Stimulated activated CD8-positive, alpha-beta memory T cell treated with anti-CD3 and anti-CD28 coated beads, Interleukin-4, amount 100 ng/mL, for 1 hour (primary cell): ENCODE measurements at places on chromosomes 11 and 22.

GRCh38 chr11:85934596-85935169 is 79.5 kb downstream of the CCDC83 start:
- no peak for DNase-seq

DNA sequence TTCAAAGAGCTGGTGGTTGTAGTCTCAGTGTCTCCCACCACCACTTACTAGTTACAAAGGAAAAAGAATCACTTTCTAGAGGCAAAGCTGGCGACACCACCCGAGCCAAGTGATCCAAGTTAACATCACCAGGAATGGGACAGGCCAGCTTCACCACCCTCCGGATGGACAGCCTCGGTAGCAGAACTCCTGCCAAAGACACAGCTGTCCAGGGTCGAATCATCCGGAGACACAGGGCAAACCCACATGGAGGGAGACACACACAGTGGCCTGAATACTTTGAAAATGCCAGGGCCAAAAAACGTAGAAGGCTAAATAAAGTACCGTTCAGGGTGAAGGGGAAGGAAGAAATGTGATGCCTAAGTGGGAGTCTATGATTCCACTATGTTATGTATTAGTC is 33.1 kb downstream of the KCNQ1 start:
- no peak for DNase-seq

DNA sequence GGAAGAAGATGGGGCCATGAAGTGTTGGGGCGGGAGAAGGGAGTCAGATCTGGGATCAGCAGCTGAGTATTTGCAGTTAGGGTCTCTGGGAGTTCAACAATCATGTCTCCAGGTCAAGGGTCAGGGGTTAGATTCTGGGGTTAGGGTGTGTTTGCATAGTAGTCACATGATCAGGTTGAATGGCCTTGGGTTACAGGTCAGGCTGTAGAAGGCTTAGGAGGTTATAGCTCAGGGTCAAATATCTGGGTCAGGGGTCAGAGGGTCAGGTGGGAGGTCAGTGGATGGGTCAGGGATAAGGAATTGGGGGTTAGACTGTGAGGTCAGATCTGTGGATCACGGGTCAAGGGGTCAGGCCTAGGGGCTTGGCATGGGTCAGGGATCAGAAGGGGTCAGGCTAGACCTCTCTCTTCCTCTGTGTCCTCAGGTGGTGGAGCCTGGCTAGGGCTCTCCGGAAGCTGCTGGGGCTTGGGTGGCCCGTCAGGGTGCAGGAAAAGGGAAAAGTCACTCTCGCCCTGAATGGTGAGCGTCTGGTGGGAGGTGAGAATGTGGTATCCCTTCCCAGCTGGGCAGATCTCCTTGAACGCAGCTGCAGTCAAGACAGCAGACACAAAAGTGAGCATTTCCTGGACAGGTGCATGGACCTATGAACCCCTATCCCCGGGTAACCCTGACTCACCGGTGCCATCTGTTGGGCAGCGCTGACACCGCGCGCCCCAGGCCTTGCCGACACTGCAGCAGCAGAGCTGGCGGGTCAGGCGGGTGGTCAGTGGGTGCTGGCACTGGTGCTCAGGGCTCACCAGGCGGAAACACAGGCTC is 6.4 kb downstream of the LTBP3 start:
- no peak for DNase-seq

DNA sequence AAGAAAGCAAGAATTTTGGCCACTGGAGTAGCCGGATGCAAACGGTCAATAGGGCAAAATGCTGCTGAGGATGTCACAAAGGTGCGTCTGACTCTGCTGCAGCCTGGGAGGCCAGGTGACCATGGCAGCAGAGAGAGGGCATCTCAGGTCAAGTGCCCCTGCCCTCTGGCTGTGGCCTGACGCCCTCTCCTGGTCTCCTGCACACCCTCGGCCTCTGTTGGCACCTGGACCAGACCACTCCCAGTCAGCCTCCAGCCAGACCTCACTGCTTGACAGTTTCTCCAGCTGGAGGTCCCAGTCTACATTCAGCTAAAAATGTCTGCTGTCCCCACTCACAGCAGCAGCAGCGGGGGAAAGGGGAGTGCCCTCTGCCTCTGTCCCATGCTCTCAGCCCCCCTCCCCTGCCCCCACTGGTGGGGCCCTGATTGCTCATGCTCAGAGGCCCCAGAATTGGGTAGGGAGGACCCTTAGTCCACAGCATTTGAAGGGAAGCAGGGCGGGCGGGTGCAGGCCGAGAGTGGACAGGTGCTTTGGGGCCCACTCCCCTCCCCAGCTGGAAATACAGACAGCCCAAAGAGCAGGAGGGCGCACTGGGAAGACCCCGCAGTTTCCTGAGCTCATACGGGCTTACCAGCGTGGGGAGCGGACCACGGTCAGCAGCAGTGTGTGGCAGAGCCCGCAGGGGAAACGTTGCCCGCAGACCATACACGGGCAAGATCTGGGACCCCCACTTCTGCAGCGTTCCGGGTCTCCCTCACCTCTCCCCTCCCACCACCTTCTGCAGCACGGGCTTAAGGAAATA is 1.6 kb upstream of the BRSK2 start:
- no peak for DNase-seq

DNA sequence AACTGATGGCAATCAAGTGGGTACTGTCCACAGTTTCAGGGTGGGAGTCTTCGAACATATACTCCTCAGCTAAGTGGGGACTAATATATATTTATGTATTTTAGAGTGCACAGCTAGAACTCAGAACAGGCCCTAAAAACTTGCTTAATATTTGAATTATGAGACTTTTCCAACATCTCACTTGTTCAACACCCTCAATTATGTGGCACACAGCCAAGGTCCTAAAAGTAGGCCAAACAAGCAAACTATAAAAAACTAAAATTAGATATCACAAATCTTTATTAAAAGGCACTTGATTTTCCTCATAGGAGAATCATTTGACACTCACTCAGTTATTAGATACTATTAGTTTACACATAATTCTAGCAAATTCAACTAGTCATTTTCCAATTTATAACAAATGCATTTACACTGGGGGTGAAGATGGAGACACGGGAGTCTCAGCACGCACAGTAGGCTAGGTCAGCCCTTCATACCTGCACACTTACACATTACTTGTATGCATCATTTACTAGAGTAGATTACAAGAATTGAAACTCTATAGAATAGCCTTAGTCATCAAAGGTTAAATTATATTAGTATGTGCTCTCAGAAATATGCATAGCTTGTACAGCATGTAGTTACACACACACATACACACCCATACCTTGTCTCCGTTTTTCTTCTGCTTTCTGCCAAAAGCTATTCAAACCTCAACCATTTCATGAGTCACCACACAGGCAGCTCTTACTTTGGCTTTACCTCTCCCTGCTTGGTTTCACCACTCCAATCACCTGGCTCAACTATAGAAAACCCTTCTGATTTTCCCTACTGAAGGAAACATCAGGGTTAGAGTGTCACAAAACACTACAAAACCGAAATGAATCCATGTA is 171.5 kb downstream of the SBF2 start:
- no peak for DNase-seq

DNA sequence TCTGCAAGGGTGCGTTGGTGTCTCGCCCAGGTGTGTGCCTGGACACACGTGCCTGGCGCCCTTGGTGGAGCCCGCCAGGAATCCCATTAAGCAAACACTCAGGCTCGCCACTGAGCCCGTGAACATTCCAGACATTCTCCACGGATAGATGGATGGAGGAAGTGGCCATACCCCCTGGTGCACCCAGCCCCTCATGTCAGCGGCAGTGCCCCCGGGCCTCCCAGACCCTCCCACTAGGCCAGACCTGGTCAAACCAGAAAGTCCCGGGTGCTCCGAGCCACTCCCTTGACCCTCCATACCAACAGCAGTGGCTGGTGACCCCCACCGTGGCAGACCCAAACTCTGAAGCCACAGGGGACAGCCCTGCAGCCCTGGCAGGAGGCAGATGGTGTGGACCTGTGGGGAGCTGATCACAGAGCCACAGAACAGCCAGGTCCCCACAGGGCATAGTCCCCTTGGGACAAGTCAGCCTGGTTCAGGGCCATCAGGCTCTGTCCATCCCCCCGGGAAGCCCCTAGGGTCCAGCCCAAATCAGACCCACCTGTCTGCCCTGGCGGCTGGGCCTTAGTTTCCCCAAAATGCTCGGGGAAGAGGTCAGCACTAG is 1.9 kb downstream of the EPS8L2 start:
- DNase-seq: no peak

- DNase-seq: no peak
Measured at GRCh38 chr11:9020916-9021315, 17.1 kb upstream of the NRIP3 start.

GRCh38 chr22:38841211-38841610 is 2.6 kb downstream of the NPTXR start:
- DNase-seq: no peak
